ENCODE measurements at places on chromosomes 16 and 17.

DNA sequence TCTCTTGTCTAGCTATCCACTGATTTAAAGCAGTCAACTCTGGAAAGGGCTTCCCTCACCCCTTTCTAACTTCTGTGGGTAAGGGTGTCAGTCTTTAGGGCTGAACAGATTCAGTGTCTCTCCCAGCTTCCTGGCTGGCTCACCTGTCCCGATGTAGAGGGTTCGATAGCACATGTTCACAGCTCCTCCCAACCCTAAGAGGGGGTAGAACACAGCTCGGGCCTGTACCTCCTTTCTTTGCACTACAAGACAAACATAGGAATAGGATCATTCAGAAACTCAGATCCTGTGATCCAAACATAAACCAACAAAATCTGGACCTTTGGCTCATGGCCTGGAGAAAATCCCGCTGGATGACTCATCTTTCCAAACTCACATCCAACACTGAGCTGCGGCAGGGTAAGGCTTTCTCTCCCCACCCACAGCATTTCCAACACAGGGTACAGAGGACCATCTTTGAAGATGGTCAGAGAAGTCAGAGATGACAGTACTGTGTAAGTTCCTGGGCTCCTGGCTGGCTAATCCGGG lies 5.8 kb upstream of the DHRS13 start:
- DNase-seq, result peak; percentile 72

DNA sequence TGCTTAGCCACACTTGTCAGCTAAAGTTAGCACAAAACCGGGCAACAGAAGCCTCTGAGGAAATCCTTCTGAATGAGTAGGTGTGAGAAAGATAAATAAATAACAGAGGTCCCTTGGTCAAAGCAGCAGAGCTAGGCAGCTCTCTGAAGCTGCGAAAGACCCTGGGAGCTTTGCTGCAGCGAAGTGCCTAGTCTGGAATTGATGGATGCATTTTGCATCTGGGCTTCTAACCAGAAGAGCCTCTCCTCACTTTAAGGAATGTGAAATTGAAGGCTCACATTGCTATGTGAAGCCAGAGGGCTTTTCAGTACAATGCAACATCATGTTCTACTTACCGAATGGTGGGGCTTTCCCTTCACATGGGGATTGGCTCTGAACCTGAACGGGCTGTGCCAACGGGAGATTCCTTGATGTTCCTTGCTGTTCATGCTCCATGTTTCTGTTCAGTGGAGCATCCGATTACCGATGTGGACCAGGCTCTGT lies 274.6 kb downstream of the HS3ST3B1 start:
- peak; percentile 56 for DNase-seq

- no peak for DNase-seq
These were observed 42.6 kb upstream of the CHMP6 start for GRCh38 chr17:80948976-80949450.

DNA sequence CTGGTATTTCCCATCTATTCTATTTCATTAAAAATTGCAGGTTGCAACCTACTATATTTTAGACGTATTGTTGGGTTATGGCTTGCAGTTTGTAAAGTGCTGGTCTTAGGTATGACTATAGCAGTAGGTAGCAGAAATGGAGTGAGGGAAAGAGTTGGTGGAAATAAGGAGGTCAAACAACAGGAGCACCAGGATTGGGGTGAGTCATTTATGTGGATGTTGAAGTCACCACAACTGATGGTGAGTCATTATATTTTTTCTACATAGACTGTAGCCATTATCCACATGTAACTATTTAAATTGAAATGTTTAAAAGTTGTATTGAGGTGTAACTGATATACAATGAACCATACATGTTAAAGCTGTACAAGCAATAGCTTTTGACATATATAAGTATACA lies 25.0 kb upstream of the HS3ST3A1 start:
- no peak for DNase-seq

All from tongue (tissue), 3 donors.